Activated naive CD4-positive, alpha-beta T cell treated with anti-CD3 and anti-CD28 coated beads, Interleukin-2, amount 50 U/mL, for 16 hours (primary cell): ENCODE measurements at places on chromosomes 2 and 18.

GRCh38 chr2:2123238-2123637, 207.8 kb downstream of the MYT1L start:
- no peak for DNase-seq

DNA sequence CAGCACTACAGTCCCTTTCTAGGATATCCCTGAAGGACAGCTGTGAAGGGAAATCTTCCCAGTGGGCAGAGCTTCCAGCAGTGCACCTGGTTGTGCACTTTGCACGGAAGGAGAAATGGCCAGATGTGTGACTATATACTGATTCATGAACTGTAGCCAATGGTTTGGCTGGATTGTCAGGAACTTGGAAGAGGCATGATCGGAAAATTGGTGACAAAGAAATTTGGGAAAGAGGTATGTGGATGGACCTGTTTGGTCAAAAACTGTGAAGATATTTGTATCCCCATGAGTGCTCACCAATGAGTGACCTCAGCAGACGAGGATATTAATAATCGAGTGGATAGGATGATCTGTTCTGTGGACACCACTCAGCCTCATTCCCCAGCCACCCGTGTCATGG, 582.2 kb downstream of the CPS1 start:
- no peak for DNase-seq

DNA sequence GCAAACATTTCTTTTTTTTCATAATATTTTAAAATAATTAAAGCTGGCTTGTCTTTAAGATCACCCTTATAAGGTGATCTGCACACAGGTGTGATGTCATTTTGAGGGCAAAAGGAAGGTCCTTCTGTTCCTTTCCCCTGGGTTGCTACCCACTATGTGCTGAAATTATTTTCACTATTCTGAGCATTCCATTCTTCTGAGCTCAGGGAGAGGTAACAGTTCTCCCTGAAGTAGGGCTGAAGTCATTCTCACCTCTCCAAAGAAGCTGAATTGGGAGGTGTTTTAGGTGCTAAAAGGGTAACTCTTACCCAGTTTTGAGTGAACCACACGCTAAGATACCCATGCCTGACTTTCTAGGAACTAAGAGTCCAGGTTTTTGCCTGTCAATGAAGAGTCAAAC, 247.6 kb downstream of the SLC4A3 start:
- DNase-seq: no peak

DNA sequence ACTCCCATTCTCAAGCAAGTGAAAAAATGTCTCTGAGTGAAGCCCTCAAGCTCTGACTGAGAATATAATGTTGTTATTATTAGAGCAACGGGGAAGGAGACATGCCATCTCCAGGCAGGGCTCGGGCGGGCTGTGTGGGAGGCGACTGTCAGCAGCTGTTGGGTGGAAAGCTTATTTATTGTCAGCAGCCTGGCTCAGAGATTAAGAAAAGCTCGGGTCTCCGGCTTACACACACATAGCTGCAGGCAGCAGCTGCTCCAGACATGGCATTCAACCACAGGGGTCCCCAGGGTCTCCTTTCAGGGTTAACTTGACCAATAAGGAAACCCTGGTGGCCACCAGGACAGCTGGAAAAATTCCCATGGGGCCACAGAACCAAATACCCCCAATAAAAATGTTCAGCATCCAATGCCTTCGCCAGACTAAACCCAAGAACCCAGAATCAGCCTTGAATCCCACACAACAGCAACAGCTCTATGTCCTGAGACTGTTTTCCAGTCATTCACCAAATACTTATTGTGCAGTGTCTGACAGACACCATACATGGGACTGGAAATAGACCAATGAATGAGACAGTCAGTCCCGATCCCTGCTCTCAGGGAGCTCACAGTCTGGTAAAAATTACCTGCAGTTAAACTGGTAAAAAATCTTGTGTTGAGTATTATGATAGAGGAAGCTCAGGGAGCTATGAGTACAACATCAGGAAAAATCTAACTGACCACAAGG, 70.5 kb upstream of the RTN4 start:
- no peak for DNase-seq

- no peak for DNase-seq
Measured at GRCh38 chr18:57426187-57426586, 9.0 kb upstream of the ONECUT2 start.

DNA sequence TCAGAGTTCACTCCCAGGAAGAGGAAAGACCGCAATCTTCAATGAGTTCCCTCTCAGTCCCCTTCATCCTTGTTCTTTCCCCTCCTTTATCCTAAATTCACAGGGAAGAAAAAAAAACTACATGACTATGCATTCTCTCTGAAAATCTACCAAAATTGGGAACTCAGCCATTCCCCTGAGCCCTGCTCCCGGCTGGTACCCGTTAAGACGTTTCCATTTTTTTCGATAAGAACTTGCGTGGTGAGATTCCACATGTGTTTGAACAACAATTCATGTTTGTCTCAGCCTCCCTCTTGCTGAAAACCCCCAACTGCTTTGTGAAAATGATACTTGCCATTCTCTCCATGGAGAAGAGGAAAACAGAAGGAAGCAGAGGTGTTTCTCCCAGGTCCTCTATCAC, 318.7 kb upstream of the ID2 start:
- DNase-seq: no peak

- no peak for DNase-seq
Measured at GRCh38 chr2:190587106-190587505, 52.6 kb upstream of the NEMP2 start.
